ENCODE measurements at places on chromosomes 7 and 10.

DNA sequence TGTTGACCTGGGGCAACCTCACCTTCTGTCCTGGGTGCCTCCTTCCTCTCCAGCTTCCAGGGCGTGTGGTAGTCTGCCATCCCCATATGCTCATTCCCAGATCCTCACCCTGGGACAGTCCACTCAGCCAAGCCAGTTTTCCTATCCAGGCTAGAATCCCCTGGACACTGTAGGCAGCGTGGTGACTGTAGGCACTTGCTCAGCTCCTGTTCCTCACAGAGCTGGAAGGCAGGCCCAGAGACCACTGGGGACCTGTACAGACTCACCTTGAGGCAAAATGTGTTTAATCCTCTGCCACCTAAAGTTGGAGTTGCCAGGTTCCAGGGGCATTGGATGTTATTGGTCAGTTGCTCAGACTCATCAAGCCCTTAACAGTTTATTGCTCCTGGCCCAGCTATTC, 2.4 kb upstream of the GRID1 start:
- DNase-seq = no peak

DNA sequence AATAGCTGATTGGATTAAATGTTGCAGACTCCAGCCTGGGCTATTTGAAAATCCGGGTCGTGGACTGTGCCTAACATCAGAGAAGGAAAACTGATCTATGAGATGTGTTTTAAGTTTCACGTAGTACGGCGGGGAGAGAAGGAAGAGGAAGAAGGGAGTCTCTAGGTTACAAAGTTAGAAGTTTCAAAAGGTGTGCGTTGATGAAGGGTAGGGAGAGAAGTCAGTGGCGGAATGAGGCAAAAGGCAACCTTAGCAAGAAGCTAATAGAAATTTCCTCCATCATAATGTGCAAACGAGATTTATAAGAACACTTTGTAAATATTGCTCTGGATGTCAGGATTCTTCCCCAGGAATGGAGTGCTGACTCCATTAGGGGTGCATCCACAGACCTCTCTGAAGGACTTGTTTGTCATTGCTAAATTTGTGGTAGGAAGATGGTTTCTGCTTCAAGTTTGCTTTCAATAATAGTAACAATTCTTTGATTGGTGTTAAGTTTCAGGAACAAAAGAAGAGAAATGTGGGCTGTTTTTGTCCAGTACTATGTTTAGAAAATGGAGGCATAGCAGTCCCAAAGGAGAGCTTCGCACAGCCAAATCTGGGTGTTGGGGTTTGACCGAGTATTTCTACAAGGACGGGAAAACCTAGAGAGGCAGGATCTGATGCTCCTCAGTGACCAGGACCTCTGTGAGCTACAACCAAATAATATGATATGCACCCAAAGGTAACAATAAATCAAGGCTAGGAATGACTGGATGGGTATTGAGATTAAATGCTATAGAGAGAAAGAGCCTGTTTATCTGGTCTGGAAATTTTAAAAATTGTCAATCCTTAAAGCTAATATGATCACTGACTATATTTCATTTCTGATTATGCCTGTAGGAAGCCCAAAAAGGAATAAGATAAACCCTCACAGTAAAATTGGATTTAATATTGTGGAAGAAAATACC, 8.2 kb downstream of the TWIST1 start:
- DNase-seq = no peak

DNA sequence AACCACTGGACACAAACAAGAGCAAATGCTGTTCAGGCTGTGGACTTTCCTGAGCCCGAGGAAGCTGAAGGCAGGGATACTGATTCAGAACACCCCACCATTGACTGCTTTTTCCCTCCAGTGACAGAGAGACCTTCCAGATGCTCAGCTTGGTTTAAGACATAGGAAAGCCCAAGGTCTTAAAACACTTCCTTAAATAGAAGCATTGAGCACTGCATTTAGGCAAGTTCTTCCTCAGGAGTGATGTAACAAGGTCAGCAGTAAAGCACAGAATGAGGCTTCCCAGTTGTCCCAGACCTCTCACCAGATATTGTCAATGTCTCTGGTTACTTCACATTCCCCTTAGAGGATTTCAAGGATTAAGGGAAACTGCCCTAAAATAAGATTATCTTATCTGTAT, 19.6 kb upstream of the CDCA7L start:
- DNase-seq = no peak

GRCh38 chr10:98380493-98381339, 34.3 kb downstream of the PYROXD2 start:
- no peak for DNase-seq

- no peak for DNase-seq
Measured at GRCh38 chr10:114678820-114679219, 20.7 kb upstream of the ABLIM1 start.

All from retinal pigment epithelial cell (primary cell).